ENCODE measurements at places on chromosomes 7 and 10.

- no peak for DNase-seq
Measured at GRCh38 chr7:31382722-31383121, 42.2 kb upstream of the NEUROD6 start.

GRCh38 chr7:19677180-19677579 is 31.7 kb downstream of the POLR1F start:
- no peak for DNase-seq

- no peak for DNase-seq
Measured at GRCh38 chr10:118531105-118531852, 64.2 kb downstream of the PRLHR start.

DNA sequence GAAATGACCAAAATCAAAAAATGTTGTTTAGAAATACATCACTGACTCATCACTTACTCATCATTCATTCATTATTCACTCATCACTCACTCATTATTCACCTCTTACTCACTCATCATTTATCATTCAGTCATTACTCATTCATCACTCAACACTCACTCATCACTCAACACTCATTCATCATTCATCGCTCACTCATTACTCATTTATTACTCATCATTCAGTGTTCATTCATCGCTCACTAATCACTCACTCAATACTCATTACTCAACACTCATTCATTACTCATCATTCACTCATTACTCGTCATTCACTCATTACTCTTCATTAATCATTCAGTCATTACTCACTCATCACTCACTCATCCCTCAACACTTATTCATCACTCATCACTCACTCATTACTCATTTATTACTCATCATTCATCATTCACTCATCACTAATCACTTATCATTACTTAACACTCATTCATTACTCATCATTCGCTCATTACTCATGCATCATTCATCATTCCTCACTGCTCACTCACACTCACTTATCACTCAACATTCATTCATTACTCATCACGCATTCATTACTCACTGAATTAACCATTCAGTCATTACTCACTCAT is 238.5 kb downstream of the ADARB2 start:
- DNase-seq, result no peak

DNA sequence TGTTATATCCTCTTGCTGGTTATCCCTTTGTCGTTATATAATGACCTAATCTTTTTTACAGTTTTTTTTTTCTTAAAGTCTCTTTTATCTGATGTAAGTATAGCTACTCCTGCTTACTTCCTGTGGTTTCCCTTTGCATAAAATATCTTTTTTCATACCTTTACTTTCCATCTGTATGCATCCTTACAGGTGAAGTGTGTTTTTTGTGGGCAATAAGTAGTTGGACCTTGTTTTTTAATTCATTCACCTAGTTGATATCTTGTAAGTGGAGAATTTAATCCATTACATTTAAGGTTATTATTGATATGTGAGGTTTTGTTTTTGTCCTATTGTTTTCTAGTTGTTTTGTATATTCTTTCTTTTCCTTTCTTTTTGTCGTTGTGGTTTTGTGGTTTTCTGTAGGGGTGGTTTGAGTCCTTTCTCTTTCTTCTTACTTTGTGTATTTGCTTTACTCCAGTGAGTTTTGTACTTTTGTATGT is 168.6 kb downstream of the MLLT10 start:
- no peak for DNase-seq
